ENCODE measurements at places on chromosomes 2 and 18.

- no peak for DNase-seq
These were observed 540 bp upstream of the RAB10 start for GRCh38 chr2:26033270-26033817.

DNA sequence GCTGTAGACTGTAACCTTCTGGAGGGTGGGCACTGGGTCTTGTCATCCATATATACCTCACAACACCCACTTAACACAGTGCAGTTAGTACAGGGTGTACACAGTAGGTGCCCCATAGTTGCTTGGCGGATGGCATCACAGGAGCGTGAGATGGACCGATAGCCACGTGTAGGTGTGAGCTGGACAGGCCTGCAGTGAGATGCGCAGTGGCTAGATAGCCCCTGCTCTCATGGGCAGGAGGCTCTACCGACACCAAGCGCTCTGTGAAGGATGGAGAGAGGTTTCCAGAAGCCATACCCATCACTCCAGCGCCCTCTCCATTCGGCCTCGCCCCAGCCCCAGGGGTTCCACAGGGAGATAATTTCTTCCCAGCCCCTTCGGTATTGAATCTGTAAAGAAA, 49.5 kb downstream of the CAPN13 start:
- no peak for DNase-seq

- DNase-seq: peak; percentile 91
These were observed 3.7 kb upstream of the ATG16L1 start for GRCh38 chr2:233247744-233248143.

DNA sequence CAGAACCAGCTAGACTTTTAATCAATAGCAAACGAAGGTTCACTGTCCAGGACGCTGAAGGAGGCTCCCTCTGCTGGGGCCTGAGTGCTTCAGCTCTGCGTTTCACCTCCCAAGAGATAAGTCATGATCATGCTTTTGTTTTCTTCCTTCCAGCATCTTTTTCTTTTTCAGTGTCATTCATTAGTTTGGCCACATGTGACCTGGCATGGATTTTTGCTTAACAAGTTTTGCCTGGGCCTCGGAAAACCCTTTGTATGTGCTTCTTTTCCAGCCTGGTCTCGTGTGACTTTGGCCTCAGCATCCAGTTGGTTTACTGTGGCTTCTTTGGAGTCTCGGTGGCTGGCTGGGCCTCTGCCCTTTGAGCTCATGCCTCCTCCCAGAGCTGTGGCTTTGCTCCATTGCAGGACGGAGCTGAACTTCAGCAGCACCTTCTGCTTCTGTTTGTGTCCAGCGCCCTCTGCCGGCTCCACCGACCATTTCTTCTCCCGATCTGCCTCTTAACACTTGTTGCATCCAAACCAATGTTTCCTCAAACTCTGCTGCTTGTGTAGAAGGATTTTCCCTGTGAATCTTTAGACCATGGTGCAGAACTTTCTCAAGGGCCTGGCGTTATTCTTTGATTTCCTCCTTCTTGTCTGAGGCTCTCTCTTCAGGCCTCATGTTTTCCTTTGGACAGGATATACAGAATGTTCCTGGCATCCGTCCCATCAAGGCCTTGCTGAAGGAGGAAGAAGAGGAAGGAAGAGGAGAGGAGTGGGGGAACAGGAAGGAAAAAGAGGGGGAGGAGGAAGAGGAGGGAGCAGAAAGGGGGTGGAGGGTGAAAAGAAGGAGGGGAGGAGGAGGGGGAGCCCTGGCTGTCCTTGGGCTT, 23.6 kb upstream of the HES6 start:
- DNase-seq: peak; percentile 74

- no peak for DNase-seq
These were observed 744.8 kb upstream of the ID2 start for GRCh38 chr2:7937082-7937481.

GRCh38 chr2:232731470-232731869, 34.3 kb downstream of the GIGYF2 start:
- DNase-seq: no peak

GRCh38 chr2:47218066-47218581, 63.0 kb upstream of the STPG4 start:
- no peak for DNase-seq

GRCh38 chr2:205438241-205438640, 244.1 kb upstream of the NRP2 start:
- no peak for DNase-seq

DNA sequence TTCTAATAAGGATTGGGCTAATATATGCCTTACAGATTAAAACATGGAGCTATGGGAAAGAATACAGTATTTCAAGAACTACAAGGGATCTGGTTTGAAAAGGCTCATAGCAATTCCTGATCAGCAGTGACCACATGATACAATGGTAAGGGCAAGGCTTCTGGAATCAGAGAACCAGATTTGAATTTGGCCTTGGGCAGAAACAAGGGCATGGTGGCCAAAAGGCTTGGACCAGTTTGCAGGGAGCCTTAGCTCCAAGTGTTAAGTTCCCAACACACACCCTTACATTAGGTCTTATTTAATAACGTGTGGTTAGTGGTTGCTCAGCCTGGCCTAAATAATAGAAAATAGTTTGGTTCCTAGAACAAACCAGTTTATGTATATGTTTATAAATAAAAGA, 87.7 kb downstream of the ZAP70 start:
- no peak for DNase-seq

- no peak for DNase-seq
These were observed 35.1 kb downstream of the ZNF236 start for GRCh38 chr18:76857476-76857875.

DNA sequence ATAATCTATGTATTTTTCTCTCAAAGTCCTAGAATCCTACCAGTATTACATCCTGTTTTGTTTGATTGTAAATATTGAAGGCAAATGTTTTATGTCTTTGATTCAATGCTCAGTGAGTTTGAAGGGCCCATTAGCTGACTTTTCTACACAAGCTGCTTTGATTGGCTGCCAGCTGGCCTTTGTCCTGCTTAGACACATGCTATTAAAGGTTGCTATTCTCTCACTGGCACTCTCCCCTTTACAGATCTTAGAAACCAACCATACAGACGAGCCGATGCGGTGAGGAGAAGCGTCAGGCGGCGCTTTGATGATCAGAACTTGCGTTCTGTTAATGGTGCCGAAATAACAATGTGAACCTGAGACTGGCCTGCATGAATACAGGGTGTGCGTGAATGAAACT, 69.7 kb downstream of the PRPF40A start:
- DNase-seq: no peak

DNA sequence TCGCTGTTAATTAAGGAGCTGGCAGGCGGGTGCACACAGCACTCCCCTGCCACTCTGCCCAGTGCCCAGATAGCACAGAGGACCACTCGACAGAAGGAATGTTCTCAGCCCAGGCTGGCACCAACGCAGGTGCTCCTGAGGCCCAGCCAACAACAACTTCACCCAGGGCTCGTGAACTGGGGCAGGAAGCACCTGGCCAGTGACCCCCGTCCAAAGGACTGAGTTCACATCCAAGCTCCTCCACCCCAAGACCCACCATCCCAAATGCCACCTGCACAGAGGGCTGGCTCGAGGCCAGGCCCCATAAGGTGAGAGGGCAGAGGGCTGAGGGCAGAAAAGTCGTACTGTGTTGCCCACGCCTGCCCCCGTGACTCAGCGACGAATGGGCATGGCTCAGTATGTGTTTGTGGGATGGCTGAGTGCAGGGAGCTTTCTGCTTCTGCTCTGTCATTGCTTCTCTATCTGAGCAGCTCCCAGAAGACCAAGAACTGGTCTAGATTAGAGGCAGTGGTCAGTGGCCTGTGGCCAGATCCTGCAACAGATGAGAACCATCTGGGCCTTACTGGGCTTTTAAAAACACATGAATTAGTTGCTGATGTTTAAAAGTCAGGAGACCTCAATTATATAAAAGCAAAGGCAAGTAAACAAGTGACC, 68.4 kb downstream of the POLR1A start:
- peak; percentile 66 for DNase-seq

GRCh38 chr2:154375579-154375931, 322.9 kb upstream of the KCNJ3 start:
- DNase-seq: no peak

- no peak for DNase-seq
These were observed 6.8 kb downstream of the MAIP1 start for GRCh38 chr2:199962203-199962602.

GRCh38 chr2:68412127-68412819, 47.2 kb downstream of the PLEK start:
- DNase-seq: no peak

- peak; percentile 8 for DNase-seq
These were observed 195.3 kb upstream of the HS6ST1 start for GRCh38 chr2:128513961-128514283.

GRCh38 chr2:73969356-73969755, 15.4 kb upstream of the TET3 start:
- DNase-seq: no peak

GRCh38 chr2:71498261-71498701, 44.9 kb downstream of the DYSF start:
- no peak for DNase-seq

DNA sequence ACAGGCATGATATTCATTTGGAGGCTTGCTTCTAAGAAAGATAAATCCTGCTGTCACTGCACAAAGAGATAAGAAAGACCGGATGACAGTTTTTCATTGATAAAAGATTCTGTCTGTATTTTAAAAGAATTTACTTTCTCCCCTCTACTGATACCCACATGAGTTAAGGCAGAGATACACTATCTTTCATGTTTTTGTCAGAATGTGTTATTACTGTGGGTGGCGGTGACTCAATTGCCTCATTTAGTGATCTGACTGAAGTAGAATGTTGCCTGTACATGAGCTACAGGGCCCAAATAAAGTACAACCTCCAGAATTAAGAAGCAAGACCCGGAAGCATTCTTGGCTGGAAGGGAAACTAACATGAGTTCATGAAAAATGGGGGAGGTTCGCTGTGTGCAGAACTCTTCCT, 480.0 kb downstream of the SLC4A3 start:
- no peak for DNase-seq

GRCh38 chr2:33482518-33482917, 6.1 kb downstream of the RASGRP3 start:
- DNase-seq: no peak

- no peak for DNase-seq
These were observed 1.1 kb upstream of the CDH2 start for GRCh38 chr18:28177828-28178635.

GRCh38 chr2:234564699-234565098, 67.8 kb upstream of the ARL4C start:
- no peak for DNase-seq

DNA sequence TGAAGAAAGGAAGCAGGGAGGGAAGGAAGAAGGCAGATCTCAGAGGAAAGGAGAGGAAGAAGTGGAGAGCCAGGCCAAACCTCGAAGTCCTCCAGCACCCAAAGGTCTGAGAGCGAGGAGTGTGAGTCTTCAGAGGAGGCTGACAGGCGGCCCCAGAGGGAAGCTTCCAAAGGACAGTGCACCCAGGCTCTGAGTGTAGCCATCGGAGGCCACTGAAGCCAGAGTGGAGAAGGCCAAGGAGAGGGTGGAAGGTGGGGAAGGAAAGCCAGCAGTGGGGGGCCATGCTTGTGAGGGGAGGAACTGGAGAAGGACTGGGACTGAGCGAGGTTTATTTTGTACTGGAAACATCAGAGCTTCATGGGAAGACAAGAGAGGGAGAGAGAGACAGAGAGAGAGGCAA, 6.0 kb downstream of the ATP6V1B1 start:
- DNase-seq: no peak

GRCh38 chr2:178827739-178828485, 20.7 kb upstream of the TTN start:
- no peak for DNase-seq

- no peak for DNase-seq
These were observed 35.8 kb upstream of the METTL21A start for GRCh38 chr2:207660994-207661393.

- no peak for DNase-seq
These were observed 112.0 kb downstream of the TRABD2A start for GRCh38 chr2:84768840-84769239.

DNA sequence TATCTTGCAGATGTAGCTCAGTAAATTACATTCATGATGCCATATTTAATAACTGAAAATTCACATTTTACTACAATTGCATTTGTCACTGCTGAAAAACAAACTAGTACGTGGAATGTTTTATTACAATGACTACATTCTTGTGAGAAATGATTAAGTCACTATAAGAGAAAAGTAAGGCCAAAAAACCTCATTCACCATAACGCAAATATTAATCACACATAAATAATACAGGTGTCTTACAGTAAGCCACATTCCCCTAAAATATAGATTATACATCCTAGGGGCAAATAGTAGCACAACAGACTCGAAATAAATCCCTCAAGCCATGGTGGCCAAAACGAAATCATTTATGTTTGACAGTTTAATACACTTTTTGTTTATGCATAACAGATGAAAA, 460.6 kb downstream of the NR4A2 start:
- no peak for DNase-seq

- no peak for DNase-seq
These were observed 223.4 kb downstream of the SP3 start for GRCh38 chr2:173741759-173742158.

DNA sequence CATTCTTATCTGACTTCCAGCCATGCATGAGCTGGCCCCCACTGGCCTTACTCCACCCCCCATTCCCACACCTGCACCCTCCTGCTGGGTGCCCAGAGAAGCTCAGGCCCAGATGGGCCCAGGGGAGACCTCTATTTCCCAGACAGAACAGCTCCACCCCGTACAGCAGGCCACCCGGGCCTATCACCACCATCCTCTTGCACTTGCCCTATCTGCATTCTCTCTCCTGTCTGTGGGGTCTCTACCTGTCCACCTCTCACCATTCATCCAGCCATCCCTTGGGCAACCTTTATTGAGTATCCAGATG, 25.3 kb upstream of the TNS1 start:
- no peak for DNase-seq

GRCh38 chr2:159096901-159097300, 128.5 kb downstream of the TANC1 start:
- no peak for DNase-seq

GRCh38 chr2:204468746-204469429, 76.4 kb upstream of the PARD3B start:
- no peak for DNase-seq

GRCh38 chr18:8751692-8752091, 46.3 kb downstream of the MTCL1 start:
- no peak for DNase-seq

DNA sequence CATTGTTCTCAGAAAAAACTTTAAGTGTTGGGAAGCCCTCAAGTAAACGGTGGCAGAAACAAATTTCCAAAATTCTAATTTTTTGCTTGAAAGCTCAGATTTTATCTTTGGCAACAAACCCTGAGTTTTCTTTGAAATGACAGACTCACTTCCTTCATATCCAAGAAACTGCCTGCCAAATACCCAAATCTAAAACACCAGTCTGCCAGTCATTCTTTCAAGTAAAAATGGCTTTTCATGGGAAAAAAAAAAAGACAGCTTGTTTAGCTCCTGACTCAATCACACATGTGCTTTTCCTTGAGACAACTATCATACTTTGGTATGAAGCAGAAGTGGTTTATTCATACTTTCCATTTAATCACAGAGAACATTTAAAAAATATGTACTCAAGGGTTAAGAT, 40.6 kb upstream of the CSRNP3 start:
- no peak for DNase-seq

DNA sequence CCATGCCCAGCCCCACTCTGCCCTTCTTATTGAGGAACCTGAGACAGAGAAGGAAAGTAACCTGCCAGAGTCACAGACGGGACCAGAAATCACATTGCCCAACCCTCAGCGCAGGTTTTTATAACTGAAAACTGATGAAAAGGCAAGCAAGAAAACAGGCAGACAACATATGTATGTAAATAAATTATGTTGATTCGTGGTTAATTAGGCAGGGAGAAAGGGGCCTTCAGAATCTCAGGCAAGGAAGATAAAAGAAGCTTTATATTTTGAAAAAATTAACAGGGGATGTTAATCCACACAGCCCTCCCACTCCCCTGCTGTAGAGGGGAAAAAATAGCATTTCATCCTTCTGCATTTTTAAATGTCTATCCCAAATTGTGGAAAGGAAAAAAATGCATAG, 378.5 kb downstream of the PIK3C3 start:
- no peak for DNase-seq

Measured in CD4-positive, alpha-beta T cell treated with Interleukin-2 at 100 ng/mL for 4 hours (primary cell).